ENCODE measurements at places on chromosomes 5 and 9.

DNA sequence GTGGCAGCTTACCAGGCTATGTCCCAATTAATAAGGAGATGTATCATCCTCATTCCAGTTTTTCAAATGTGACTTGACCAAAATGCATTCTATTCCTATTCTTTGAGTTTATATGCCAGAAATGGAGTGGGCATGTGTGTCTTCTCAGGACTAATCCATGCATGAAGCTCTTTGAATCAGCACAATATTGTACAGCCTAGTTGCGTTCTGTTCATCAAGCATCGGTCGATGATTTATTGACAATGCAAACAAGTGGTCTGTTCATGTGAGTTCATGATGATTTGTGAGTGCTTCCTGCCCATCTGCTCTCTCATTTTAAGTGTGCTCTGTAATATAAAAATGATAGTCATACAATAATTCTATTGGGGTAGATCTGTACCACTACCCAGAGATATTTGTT is 48.3 kb downstream of the PALM2AKAP2 start:
- no peak for DNase-seq

- DNase-seq, result no peak
These were observed 480.8 kb upstream of the CCNG1 start for GRCh38 chr5:162956570-162956969.

DNA sequence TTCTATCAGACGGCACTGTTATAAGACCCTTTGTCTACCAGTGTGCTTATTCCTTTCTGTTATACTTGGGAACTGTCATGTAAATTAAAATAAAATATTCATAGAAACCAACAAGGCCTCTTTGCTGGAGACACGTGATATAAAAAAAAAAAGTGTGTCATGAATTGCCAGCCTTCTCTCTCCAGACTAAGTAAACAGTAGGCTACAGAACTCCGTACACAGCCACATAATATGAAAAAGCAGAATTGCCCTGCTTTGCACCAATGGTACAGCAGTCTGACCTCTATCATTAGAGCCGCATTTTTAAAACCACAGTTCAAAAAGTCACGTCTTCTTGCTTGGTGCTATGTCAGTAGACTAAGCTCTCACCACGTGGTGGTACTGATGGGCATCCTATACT is 231.3 kb downstream of the SEMA5A start:
- no peak for DNase-seq

DNA sequence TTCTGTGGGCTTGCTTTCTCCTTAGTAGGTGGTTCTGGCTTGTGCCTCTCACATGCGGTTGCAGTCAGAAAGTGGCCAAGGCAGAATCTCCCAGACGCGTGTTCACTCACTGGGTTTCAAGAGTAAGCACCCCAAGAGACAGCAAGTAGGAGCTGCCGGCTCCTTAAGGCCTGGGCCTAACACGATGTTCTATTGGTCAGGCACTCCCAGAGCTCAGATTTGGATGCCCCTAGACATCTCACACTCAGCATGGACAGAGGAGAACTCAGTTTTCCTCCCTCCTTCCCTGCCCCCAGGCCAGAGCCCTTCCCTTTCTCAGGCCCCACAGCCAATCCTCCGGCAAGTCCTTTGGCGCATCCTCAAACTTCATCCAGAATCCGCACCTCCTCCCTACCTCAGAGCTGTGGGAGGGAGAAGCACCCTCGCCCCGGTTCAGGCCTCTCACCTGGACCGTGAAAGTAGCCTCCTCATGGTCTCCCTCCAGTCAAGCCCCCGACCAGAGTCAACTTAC is 6.5 kb upstream of the CARD19 start:
- DNase-seq, result no peak

GRCh38 chr9:114216976-114217375 is 61.6 kb downstream of the COL27A1 start:
- no peak for DNase-seq

DNA sequence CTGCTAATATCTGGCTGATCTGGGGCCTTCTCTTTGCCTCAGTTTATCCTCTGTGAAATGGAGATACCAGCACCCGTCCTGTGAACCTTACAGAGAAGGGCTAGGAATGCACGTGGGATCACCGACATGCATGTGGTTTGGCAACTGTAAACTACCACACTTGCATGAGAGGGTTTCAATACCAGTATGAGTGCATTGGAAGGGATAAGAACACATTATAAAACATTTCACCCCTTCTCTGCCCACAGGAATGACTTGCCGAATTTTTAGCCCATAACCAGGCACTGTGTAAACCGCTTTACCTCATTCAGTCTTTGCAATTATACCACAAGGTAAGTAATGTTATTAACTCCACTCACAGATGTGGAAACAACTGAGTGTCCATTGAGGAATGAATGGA is 8.9 kb upstream of the RAB14 start:
- no peak for DNase-seq

- no peak for DNase-seq
These were observed 70.2 kb downstream of the ANKRD33B start for GRCh38 chr5:10634050-10634449.

DNA sequence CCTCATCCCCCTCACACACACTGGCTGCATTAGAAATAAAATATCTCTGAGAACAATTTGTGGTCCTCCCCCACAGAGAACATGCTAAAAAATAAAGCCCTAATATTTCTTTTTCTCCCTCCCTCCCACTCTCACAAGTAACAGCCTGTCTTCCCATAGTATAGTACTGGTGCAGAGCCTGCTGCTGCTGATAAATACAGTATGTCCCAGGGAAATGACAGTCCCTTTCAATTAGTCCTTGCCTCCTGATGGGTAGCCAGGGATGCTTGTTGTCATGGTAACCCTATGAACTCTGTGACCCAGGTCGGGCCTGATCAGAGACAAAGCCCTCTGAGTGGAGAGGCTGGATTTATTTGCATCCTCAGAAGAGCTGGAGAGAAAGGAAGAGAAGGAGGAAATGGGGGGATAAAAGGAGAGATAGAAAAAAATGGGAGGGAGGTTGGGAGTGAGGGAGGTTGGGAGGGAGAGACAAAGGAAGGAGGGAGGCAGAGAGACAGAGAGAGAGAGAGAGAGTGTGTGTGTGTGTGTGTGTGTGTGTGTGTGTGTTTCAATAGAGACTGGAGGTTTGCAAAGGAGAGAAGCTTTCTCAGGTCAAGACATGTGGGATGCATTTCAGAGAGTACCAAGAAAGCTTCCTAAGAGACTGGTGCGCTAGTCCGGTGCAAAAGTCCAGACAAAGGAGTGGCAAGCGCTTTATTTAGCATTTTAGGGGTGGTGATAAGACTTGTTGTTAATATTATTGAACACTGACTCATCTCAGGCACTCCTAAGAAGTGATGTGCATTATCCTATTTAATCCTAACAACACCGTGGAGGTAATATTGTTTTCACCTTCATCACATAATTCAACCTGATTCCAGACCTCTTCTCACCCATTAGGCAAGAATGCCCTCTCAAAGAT is 260.8 kb downstream of the FAM114A2 start:
- DNase-seq, result no peak

DNA sequence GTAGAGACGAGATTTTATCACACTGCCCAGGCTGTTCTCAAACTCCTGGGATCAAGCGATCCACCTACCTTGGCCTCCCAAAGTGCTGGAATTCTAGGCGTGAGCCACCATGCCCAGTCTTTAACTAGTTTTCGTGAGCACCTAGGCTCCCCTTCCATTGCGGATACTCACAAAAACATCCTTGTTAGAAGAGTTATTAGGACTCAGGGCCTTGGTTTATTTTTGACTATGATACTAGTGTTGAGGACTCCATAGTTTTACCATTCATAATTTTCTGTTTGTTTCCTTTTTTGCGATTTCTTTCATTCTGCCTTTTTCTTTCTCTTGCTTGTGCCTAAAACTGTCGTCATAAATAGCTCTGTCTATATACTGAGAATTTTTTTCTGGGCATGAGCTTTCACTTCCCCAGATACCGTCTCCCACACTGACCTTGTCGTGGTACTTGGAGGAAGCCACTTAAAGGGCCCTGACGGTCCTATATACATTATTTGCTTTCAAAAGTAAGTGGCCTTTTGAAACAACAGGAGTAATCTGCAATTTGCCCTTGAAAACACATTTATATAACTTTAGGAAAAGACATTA is 5.2 kb downstream of the F2R start:
- DNase-seq, result no peak

GRCh38 chr5:160651692-160652645 is 200.0 kb downstream of the ATP10B start:
- DNase-seq, result no peak

DNA sequence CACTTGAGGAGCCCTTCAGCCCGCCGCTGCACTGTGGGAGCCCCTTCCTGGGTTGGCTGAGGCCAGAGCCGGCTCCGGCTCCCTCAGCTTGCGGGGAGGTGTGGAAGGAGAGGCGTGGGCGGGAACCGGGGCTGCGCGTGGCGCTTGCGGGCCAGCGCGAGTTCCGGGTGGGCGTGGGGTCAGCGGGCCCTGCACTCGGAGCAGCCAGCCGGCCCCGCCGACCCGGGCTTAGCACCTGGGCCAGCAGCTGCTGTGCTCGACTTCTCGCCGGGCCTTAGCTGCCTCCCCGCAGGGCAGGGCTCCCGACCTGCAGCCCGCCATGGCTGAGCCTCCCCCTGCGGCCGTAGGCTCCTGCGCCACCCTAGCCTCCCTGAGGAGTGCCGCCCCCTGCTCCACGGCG is 6.2 kb upstream of the SHB start:
- DNase-seq, result no peak

DNA sequence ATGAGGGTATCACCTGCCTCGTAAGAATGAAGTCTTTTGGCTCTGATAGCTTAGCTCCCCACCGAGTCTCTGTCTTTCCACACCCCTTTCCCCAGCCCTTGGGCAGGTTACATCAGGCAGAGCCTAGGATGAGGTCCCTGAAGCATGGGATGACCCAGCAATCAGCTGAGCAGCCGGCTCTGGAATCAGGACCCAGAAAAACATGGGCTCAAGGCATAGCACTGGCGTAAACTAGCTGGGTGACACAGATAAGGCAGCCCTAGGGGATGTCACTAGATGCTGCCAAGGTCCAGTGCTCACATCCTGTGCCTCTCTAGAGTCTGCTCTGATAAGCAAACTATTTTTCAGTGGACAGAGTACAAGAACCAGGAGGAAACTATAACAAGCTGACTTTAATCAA is 26.6 kb downstream of the IDNK start:
- no peak for DNase-seq

DNA sequence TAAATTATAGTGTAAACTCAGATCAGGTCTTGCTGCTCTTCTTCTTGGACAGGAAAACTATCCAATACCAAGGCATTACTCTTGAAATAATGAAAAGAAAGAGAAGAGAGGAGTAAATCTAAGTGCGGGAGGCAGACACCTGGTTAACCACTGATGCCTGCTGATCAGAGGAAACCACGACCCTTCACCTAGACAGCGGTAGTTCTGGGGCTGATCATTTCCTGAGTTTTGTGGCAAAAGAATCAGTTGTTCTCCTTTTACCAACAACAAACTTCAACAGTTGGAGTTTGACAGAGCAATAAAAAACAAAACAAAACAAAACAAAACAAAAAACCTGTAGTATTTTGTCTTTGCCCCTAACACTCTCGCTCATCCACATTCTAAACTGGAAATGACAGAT is 3.0 kb downstream of the RLN1 start:
- no peak for DNase-seq

DNA sequence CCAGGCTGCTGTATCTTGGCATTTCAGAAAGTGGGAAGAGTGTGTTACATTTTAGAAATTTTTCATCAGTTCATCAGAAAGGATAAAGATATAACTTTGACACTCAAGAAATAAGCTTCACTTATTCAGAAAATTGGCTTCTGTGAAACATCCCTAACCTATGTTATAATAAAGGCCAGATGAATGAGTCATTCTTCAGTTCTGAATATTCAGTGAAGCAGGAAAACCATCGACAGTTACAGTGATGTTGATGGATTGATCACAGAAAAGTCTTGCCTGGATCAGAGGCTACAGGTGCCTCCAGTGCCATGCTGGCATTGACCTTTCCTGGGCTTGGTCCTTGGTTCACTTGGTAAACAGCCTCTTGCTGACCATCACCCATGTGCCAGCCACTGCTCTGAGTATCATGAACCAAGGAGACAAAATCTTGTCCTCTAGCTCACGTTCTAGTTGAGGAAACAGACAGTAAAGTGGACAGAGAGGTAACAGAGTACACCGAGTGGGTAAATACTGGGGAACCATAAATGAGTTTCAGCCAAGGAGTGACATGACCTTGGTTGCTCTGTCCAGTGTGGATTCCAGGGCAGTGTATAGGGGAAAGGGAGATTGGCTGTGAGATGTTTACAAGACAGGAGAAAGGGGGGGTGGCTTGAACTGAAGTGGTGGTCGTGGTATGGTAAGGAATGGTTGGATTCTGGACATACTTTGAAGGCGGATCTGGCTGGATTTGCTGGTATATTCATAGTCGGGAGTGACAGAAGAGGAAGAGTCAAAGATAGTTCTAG is 98.6 kb downstream of the AMBP start:
- no peak for DNase-seq

DNA sequence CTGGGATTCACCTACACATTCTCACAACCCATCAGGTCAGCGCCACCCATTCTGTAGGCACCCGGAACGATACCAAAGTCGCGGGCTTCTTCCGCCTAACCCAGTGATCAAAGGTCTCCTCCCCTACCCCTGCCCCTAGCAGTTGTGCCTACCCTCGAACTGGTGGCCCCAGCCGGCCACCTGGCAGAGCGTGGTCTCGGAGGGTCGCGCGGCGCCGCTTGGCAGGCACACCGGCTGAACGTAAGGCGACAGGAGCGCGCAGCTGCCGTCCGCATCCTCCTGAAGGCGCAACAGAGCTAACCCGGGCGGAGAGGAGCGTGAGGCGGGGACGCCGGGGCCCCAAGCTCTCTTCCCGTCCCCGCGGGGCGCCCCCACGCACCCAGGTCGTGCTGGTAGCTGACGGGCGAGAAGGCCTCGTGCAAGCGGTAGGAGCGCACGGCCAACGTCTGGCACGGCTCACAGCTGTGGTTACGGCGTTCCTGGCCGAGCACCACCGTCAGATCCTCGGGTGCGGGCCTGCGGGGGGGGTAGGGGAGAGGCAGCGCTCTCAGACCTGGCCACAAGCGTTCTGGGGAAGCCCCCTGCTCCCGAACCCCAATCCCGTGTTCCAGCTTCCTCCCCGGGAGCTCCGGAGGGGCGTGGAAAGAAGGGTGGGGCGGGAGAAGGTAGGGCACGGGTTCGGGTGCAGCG is 2.8 kb upstream of the PFN3 start:
- DNase-seq, result no peak
